H1 (cell line): ENCODE measurements at places on chromosomes 13 and 19. TPM values are rescaled to one million over a fixed set of nuclear protein-coding genes. Genes with fewer than 3 reads are reported as not detected.

PLPP2 gene
- polyA plus RNA-seq, result 195 and 326 TPM in 2 replicates

PEG3 gene
- polyA plus RNA-seq, result not detected in 2 replicates

PROZ gene
- polyA plus RNA-seq, result 0.05 TPM in 1 of 2 replicates, not detected in the other

MRPS31 gene
- 6.8 and 13.6 TPM in 2 replicates for polyA plus RNA-seq

IGFL2 gene
- polyA plus RNA-seq, result not detected in 2 replicates

TMEM221 gene
- polyA plus RNA-seq, result 2.0 and 2.9 TPM in 2 replicates

ZNF491 gene
- 0.18 and 0.31 TPM in 2 replicates for polyA plus RNA-seq

LILRB4 gene
- not detected in 2 replicates for polyA plus RNA-seq

LATS2 gene
- polyA plus RNA-seq, result 8.3 and 10.8 TPM in 2 replicates

WDR87 gene
- not detected in 2 replicates for polyA plus RNA-seq

C19orf73 gene
- polyA plus RNA-seq, result 4.6 and 10.0 TPM in 2 replicates

DCT gene
- polyA plus RNA-seq, result 0.02 TPM in 1 of 2 replicates, not detected in the other

LILRB2 gene
- polyA plus RNA-seq, result not detected in 2 replicates

DIRAS1 gene
- polyA plus RNA-seq, result 20.2 and 20.8 TPM in 2 replicates

PNMA8B gene
- 0.48 and 0.94 TPM in 2 replicates for polyA plus RNA-seq

CEACAM20 gene
- polyA plus RNA-seq, result not detected in 2 replicates

SPINT2 gene
- polyA plus RNA-seq, result 294 and 376 TPM in 2 replicates

CACNA1A gene
- 10.7 and 12.8 TPM in 2 replicates for polyA plus RNA-seq

ZNF418 gene
- 8.1 and 10.5 TPM in 2 replicates for polyA plus RNA-seq

PSG5 gene
- not detected in 2 replicates for polyA plus RNA-seq

ZNF527 gene
- polyA plus RNA-seq, result 1.3 and 2.1 TPM in 2 replicates

MAB21L1 gene
- polyA plus RNA-seq, result not detected in 2 replicates

NCR1 gene
- 1.5 and 2.3 TPM in 2 replicates for polyA plus RNA-seq

FUT2 gene
- 5.6 and 8.2 TPM in 2 replicates for polyA plus RNA-seq

NXNL1 gene
- not detected in 2 replicates for polyA plus RNA-seq

ZNF813 gene
- polyA plus RNA-seq, result 1.9 and 2.9 TPM in 2 replicates

HRC gene
- 2.6 and 6.8 TPM in 2 replicates for polyA plus RNA-seq

SERTAD1 gene
- 6.6 and 8.0 TPM in 2 replicates for polyA plus RNA-seq

ADGRE2 gene
- polyA plus RNA-seq, result 2.0 and 3.7 TPM in 2 replicates

LRRC4B gene
- 20.8 and 21.2 TPM in 2 replicates for polyA plus RNA-seq

SIGLEC11 gene
- polyA plus RNA-seq, result 0.14 and 0.18 TPM in 2 replicates

SLITRK5 gene
- polyA plus RNA-seq, result 0.27 and 0.42 TPM in 2 replicates

RYR1 gene
- 5.8 and 12.3 TPM in 2 replicates for polyA plus RNA-seq

NKPD1 gene
- polyA plus RNA-seq, result 0.30 and 0.55 TPM in 2 replicates

RASGRP4 gene
- 3.1 and 5.7 TPM in 2 replicates for polyA plus RNA-seq

CEBPA gene
- polyA plus RNA-seq, result 2.0 and 2.4 TPM in 2 replicates

CGB8 gene
- polyA plus RNA-seq, result 0.09 and 0.22 TPM in 2 replicates

WDR88 gene
- not detected in 2 replicates for polyA plus RNA-seq

ICAM1 gene
- polyA plus RNA-seq, result 5.2 and 9.4 TPM in 2 replicates

ACER1 gene
- polyA plus RNA-seq, result 0.05 TPM in 1 of 2 replicates, not detected in the other
